ENCODE measurements at places on chromosomes 3 and 15.

DNA sequence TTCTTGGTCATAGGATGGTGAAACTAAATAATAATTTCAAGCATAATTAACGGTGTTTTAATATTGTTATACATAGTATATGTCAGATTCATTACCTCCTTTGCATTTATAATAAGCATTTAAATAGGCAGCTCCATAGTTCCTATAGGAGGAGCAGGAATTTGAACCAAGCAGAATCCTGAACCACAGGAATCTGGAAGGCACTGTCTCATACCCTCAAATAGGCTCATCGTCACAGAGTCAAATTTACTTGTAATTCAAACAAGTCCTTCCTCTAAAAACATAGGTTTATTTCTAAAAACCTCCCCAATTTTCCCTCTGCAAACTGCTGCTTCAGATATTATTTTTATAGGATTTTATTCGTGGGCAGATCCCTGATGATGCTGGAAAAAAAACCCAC is 376.3 kb upstream of the ARHGEF26 start:
- no peak for DNase-seq

- no peak for DNase-seq
Observed at GRCh38 chr3:36597422-36597821, 166.9 kb downstream of the DCLK3 start.

DNA sequence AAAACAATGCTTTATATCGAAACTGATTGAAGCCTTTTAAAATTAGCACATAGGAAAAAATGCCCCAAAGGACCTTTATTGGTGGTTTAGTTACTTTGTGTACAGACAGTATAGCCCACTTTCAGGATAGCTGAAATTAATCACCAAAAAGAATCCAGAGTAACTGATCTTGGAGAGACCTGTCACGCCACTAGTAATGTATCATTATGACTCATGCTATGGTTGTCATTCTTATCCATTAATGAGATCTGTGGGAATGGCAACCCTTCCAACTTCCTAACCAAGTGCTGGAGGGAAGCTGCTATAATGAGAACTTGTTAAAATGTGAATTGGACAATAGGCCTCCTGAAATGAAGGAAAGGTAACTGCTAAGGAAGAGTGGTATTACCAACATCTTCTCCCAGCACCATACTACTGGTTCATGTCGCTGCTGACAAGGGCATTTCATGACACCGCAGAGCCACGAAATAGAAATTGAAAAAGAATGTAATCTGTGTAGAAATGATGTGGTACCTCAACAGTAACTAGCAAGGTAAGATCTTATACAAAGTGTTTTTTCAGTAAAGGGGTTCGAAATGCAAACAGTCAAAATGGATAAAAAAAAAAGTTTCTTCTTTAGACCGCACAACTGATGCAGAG is 7.1 kb upstream of the EMC4 start:
- DNase-seq = no peak

- DNase-seq = no peak
Observed at GRCh38 chr3:186361762-186362536, at the start of gene DGKG. Gene DGKG (minus strand): TSS chr3:186362234. CDS start chr3:186320459, 41,775 bp downstream.

DNA sequence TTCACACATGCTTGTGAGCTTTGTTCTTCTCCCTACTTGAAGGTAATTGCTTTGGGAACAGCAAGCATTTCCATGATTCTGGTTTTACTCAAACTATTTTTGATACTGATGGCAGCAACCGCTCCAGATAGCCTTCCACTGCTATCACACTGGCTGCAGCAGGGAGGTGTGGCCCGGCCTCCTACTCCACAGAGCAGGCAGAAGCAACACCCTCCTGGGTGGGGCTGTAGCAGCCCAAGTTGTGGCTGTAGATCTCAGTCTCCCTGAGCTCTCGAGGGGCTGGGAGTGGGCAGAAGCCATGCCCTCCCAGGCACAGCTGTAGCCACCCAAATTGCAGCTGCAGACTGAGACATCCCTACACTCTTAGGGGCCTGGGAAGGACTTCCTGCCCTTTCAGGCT is 878.8 kb upstream of the GBE1 start:
- DNase-seq = no peak

DNA sequence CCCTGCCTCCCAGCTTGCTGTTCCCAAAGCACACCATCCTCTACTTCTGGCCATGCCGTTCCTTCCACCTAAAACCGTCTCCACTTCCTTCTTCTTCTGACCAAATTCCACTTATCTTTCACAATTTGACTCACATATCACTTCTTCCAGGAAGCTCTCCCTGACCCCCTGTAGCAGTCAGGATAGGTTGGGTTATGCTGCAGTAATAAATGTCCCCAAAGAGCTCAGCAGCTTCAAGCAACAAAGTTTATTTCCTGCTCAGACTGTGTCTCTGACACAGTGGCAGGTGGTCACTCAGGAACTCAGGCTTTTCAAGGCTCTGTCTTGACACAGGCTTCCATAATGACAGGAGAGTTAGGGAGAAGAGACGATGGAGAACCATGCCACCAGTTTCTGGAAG is 27.4 kb downstream of the SLC6A11 start:
- no peak for DNase-seq

DNA sequence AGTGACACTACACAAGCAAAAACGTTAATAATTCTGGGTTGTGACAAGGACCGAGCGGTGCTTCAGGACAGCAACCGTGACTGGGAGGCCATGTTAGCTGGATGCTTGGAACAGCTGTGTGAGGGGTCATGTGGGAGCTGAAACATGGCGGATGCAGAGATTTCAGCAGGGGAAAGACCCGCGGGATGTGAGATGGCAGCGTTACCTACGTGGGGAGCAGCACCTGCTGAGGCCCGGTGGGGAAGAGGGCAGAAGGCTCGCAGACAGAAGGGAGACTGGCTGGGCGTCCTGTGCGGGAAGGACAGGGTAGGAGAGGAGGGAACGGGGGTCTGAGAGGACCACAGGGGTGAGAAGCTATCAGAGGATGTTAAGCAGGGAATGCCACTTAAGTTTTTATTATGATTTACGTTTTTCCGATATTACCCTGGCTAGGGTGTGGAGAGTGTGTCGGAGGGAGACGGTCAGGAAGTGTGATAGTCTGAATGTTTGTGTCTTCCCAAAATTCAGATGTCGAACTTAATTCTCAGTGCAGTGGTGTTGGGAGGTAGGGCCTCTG is 228.8 kb upstream of the LYSMD4 start:
- DNase-seq = no peak

- DNase-seq = no peak
Observed at GRCh38 chr3:54986294-54986693, 58.4 kb upstream of the LRTM1 start.

- DNase-seq = no peak
Observed at GRCh38 chr3:4995500-4996053, 16.3 kb downstream of the BHLHE40 start.

All from endothelial cell of umbilical vein (primary cell).